ENCODE measurements at places on chromosomes 2 and 18.
A peak's percentile ranks its signal among the peaks of the same experiment; 100 is the strongest.

DNA sequence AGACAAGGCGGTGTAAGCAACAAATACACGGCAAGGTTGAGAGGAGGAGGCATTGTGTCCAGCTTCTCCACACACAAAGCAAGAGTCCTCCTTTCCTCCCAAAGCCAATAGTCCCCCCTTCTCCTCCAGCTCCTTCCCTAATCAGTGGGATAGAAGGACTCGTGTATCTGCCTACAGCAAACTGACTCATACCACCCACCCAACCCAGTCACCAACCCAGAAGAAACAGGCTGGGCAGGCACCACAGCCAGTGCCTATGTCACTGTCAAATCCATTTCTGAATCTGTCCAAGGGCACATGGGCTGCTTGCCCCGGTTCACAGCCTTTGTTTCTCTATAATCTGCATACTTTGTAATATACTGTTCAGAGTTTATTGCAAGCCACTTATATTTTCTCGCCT lies 19.2 kb upstream of the NMS start:
- DNase-seq = no peak

GRCh38 chr2:235569837-235570236 lies 76.0 kb downstream of the AGAP1 start:
- DNase-seq = no peak

DNA sequence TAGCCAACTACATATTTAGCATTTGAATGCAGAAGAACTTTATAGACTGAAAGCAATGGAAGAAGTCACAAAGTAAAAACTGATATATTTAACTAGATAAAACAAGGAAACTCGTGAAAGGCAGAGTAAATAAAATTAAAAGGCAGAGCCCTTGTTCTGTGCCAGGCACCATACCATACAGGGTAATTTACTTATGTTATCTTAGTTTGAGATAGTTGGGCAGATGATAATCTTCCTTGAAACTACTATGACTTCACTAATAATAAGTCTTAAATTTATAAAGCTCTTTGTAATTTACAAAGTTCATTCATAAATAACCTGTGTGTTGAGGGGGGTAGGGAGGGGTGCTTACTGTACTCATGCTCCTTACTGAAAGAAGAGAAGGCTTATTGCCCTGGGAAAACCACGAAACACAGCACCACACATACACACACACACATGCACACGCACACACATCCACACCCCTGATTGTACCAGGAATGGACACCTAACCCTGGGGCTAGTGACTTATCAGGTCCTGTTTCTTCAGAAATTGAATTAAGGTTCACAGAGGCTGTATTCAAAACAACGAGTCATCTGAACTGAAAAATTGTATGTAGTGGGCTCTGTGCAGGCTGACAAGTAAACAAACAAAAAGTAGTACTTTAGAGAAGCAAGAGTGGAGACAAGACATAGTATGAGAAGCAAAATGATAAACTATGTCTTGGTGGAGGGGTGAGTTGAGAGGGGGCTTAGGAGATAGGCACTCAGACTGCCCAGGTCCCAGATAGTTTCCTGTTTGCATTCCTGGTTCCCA lies 38.1 kb downstream of the AGFG1 start:
- peak; percentile 32 for DNase-seq

- DNase-seq = no peak
Observed at GRCh38 chr2:86254576-86255538, 55.6 kb downstream of the MRPL35 start.

DNA sequence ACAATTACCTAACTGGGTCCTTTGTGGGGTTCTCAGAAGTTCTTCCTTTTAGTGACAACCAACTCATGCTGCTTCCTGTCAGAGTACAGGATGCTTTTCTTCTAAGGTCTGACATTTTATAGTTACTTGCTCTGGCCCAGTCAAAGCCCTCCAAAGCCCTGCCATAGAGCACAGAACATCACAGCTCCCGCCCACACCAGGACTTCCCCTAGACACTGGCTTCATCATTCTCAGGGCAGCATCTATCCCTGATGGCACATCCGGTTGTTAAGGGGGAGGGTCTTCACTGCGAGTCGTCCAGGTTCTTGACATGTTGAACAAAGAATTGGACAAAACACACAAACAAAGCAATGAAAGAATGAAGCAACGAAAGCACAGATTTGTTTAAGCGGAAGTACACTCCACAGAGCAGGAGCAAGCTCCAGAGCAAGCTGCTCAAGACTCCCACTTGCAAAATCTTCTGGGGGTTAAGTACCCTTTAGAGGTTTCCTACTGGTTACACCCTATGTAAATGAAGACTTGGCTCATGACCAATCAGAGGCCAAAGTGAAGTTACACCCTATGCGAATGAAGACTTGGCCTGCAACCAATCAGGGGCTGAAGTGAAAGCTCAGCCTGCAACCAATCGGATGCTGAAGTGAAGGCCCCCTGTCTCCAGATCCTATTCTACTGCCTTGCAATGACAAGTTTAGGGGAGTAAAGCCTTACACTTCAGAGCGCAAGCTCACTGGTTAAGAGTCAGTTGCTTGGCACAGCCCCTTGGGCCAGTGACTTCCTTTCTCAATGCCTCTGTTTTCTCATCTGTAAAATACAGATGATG lies 79.0 kb downstream of the HDAC4 start:
- peak; percentile 92 for DNase-seq

DNA sequence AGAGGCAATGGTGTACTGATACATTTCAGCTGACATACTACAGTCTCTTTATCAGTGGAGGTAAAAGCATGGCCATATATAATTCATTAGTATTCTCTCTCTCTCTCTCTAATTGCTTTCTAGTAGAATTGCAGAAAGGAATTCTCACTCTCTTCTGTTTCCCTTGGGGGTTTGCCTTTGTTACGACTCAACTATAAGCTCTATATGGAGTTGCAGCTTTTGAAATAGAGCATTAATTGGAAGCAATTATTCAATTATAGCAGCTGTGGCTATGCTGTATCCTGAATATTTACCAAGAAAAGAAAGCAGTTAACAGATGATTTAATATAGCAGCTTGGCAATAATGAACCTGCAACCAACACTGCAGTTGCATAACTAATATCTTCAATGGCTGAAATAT lies 132.7 kb upstream of the STON1 start:
- DNase-seq = no peak

DNA sequence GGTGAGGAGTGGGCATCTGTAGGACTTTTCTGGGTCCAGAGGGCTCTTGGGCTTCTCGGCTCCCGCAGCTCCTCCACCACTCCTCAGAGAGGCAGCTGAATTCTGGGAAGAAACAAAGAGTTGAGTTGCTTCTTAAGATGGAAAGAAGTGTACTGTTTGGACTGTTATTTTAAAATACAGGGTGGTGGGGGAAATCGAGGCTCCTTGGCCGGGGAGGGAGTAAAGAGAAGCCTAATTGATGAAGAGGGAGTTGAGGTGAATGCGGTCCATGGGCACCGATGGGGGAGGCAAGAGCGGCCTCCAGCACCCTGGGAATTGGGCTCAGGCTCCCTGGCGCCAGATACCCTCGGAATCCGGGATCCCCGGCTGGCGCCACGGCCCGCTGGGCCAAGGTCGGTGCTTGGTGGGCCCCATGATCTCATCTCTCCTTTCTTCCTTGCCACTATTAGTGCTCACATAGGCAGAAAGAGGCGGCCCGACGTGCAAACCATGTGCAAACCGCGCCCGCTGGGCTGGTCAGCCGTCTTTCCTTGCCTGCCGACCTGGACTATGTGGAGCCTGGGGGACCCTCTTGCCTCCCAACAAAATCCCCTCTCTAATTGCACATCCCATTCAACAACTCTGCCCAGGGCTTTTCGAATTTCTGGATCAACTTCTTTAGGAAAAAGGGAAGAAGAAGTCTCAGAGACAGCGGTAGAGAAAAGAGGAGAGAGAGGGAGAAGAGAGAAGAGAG lies 604 bp upstream of the SIX3 start:
- DNase-seq = no peak

- DNase-seq = no peak
Observed at GRCh38 chr18:75309564-75309963, 99.0 kb downstream of the TSHZ1 start.

DNA sequence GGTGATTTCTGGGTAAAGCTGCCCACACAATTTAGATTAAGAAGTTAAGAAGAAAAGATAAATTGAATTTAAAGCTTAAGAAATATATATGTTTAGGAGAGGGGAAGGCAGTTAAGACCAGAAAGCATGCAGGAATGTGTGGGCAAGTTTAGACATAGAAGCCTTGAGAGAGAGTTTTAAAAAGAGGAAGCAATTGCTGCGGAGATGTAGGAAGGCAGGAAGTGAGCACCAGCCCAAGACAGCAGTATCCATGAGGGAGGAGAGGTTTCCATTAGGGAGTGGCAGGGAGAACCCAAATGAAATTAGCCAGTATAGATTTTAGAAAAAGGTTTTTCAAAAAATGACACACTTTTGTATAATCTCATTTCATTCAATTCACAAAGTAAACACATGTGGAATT lies 24.3 kb downstream of the DSC2 start:
- DNase-seq = no peak

- DNase-seq = no peak
Observed at GRCh38 chr2:147049957-147050356, 794.9 kb upstream of the ACVR2A start.

- no peak for DNase-seq
Observed at GRCh38 chr18:2430191-2430590, 141.1 kb downstream of the METTL4 start.

GRCh38 chr2:72676341-72677025 lies 149.3 kb downstream of the EXOC6B start:
- no peak for DNase-seq

DNA sequence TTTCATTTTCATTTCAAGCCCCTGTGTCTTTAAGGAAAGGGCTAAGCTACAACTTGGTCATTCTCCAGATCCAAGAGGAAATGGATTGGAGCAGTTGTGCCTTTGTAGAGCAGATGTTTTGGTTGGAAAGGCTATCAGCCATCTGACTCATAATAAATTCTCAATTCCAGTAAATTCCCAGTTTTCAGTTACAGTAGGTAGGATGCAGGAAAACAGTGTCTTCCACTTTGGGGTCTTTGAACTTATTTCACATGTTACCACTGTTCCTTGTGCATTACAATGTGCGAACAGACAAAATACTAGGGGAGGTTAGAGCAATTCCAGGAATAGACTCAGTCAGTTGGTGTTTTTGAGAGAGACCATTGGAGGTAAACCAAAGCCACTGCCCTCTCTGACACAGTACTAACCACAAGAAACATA lies 211.9 kb downstream of the BABAM2 start:
- DNase-seq = no peak

GRCh38 chr2:40652155-40652554 lies 200.3 kb upstream of the SLC8A1 start:
- no peak for DNase-seq

DNA sequence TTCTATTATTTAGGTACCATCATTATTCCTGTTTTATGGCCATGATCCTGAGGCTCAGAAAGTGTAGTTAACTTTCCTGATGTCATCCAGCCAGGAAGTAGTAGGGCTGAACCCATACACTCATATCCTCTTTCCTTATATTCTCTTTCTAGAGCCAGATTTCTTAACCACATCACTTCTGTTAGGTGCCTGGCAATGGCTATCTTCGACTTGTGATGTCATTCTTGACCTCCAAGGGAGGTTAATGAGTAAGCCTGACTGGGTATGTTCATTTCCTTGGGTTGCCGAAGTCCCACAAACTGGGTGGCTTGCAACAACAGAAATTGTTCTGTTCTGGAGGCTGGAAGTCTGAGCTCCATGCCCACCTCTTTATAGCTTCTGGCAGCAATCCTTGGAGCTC lies 43.4 kb downstream of the ITGB6 start:
- DNase-seq = no peak

DNA sequence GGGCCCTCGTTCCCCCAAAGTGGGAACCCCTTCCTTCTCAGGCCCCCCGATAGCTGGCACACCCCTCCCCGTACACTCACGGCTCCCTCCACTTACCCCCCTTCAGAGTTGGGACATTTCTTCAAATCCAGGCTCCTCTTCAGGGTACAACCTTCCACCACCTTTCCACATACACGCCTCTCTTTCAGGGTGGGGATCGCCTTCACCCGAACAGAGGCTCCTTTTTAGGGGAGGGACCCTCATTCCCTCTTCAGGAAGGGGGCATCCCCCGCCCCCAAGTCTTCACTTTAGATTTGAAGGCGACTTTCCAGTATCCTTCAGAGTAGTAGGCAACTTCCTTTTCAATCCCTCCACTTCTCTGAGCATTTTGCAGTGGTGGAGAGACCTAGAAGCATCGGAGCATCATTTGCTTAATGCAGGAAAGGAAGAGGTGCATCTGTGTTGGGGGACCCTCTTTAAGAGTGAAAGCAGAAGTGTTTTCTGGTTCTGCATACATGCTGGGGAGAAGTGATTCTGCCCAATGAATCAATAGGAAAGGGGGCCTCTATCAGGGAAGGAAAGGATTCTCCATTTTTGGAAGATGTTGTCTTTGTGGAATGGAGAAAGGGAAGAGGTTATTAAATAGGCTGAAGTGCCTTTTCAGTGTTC lies 845 bp downstream of the EML4 start:
- DNase-seq = no peak

- no peak for DNase-seq
Observed at GRCh38 chr2:54015798-54016699, 45.3 kb upstream of the PSME4 start.

DNA sequence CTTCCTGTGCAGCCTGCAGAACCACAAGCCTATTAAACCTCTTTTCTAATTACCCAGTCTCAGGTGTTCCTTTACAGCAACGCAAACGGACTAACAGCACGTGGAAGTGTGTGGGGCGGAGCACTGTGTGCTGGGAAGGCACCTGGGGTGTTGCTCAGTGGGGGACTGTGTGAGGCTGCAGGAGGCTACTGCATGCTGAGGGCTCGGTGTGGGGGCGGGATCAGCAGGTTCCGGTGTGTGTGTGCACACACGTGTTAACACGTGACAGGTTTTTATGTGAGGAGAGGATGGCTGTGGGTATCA lies 58.9 kb downstream of the ANKMY1 start:
- no peak for DNase-seq

- DNase-seq = no peak
Observed at GRCh38 chr18:31101183-31102024, 817 bp downstream of the DSC2 start.

GRCh38 chr2:172586245-172586891 lies 30.5 kb downstream of the PDK1 start:
- no peak for DNase-seq

DNA sequence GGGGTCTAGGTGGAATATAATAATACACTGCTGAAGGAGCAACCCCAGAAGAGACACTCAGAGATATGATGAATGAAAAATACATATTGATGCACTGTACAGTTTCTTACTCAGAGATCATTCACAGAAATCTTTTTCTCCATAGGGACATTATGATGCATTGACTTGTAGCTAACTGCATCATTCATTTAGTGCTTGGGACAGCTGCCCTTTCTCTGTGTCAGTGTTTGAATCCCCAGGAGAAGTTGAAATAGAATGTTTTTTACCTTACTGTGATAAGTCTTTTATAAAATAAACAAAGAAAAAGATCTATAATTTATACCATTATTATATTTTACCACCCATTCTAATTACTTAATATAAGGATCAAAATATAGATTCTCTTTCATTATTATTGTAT lies 91.7 kb upstream of the DSEL start:
- DNase-seq = no peak

- DNase-seq = no peak
Observed at GRCh38 chr2:236239276-236240065, 24.7 kb downstream of the ASB18 start.

Data from hematopoietic multipotent progenitor cell treated with erythropoietin and hydrocortisone succinate and interleukin-3 and kit ligand, for 8 days (in vitro differentiated cells).